Left lobe of liver (tissue), 2 donors: ENCODE measurements at places on chromosomes 7 and 10. TPM values are rescaled to one million over a fixed set of nuclear protein-coding genes. Genes with fewer than 3 reads are reported as not detected.

The DNAJB9 gene
- total RNA-seq: 48.4 TPM

GRCh38 chr10:23376229-23376655 is 31.6 kb upstream of the C10orf67 start:
- no peak for DNase-seq

The CASP2 gene
- 8.4 TPM for total RNA-seq

The PPA1 gene
- 59.1 TPM for total RNA-seq
